Kidney glomerular epithelial cell (primary cell): ENCODE measurements at places on chromosomes 6 and 20.

DNA sequence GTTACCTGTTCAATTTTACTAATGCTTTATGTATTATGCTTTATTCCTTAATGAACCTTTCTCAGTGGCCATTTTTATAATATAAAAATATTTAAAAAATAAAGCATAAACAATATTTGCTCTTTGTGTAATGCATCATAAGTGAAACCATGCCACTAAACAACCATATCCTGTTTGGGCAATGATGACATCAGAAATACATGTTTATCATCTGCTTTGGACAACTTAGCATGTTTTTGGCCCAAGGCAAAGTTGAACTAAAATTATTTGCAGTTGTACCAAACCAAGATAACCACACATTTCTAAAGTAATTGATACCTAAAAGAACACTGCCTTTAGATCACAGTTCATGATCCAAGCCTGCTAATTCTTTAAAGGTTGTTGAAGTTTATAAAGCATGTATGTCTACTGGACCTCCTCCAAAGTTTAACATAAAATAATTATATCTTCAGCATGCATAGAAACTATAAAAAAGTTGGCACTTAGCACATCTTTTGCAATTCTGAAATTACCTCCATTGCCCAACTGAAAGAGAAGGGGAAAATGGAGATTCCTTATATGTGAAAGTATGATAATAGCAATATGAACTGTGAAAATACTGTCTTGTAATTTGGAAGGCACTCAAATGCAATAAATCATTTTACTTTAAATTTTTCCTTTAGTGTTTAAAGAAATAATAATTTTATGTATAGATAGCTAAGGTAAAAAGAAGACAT lies 325.6 kb upstream of the RUNX2 start:
- DNase-seq, result no peak

DNA sequence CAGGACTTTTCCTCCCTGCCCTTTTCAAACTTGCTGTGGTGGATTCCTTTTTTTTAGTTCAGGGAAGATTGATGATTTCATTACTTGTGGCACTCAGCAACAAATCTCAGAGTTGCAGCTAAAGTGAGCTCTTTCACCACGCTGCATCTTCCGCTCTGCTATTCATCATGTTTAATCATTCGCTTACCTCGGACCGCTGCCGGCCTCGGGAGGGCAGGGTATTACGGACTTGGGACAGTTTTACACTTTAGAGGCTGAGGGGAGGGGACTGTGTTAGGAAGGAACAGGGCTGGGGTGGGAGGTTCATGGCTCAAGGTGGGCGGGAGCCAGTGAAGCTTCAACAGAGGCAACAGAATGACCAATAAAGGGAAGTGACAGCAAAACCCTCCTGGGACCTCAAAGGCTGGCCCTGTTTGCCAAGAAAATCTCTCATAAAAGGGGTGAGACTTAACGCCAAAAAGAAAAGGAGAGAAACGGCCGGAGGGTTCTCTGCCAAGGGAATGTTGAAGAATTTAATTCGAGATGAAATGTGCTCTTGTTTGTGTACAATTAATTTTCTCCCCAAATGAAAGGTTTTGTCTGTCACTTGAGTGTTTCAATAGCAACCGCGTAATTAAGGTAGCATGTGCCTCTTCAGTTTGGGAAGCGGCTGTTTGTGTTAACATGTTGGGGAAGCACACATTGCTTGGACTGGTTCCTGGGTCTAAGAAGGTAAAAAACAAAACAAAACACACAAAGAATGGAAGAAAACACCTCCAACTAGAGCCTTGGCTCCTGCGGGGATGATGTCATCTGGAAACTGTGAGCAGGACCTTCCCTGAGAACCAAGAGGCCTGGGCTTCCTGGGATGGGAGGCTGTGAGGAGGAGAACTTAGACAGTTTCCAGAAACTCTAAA lies 72.5 kb upstream of the SULF2 start:
- peak; percentile 74 for DNase-seq

- no peak for DNase-seq
These were observed 74.0 kb upstream of the RALGAPA2 start for GRCh38 chr20:20786428-20786827.

GRCh38 chr6:169156108-169156792 lies 97.4 kb downstream of the THBS2 start:
- no peak for DNase-seq

GRCh38 chr6:1251198-1252155 lies 60.4 kb upstream of the FOXQ1 start:
- DNase-seq, result no peak

GRCh38 chr6:114735025-114735735 lies 392.4 kb upstream of the HS3ST5 start:
- peak; percentile 5 for DNase-seq

GRCh38 chr20:37564388-37565133 lies 36.9 kb upstream of the BLCAP start:
- no peak for DNase-seq

DNA sequence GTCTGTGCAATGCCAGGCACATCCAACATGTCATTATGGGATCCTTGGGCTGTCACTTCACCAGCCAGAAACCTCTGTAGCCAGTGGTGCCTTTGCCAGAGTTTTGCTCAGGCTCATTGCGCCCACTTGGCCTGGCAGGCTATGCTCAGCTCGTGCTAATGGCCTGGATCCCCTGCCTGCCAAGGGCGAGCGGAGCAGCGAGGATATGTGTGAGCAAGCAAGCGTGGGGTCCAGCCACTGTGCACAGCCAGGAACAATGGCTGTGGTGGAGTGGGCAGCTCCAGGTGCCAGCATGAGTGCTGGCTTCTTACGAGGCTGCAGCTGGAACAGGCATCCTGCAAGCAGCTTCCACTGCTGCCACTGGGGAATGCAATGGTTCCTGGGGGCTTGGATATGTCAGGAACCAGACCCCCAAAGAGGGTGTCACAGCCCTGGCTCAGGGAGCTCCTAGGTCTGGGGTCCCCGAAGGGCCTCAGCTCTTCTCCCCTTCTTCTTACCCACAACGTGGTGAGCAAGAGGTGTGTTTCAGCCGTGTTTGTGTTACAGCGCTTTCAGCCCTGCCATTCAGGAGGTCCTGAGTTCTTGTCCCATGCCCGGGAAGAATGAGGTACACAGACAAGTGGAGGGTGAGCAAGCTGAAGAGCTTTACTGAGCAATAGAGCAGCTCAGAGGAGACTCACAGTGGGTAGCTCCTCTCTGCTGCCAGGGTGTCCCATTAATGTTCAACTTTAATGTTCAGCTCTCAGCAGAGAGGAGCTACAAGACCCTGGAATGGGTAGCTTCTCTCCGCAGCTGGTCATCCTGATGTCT lies 22.3 kb upstream of the TOP1 start:
- DNase-seq, result no peak

DNA sequence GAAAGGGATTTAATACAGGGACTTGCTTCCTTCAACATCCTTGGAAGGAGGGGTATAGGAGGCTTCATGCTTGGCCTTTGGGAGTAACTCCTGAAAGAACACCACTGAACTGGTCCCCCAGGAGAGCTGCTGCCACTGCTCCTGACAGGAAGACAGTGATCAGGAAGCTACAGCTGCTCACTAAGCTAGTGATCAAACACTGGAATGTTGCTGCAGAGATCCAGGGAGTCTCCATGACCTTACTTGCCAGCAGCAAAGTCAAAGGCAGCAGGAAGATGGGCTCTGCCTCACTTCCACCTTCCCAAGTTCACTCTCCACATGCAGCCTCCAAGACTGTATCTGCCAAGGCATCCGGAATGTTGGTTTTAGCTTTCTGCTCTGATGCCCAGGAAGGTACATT lies 31.8 kb downstream of the PIM1 start:
- no peak for DNase-seq

DNA sequence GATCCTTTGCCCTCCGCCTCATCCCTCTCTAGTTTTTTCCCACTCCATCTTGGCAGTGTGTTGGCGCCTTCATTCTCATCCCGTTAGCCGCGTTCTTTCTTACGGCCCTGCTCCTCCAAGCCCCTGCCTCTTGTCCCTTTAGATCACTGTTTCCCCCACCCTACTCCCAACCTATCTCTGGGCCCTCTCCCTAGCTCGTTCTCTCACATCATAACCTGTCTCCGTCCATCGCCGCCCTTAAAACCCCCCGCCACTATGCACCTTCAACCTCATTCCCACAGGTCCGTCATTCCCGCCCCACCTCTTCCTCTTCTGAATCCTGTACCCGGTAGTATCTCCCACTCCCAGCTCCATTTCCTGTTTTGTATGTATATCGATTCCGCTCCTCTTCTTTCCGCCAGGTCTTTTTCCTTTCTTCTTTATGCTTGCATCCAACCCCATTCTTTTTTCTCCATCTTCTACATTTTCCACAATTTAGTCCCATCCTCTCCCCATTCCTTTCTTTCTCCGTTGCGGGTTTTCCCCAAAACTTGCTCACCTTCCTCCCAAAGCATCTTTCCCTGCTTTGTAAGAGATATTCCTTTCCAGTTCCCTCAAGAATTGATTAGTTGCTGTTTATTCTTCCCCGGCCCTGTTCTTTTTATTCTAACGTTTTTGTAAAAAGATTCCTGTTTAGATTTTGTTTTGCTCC lies 671 bp downstream of the EFHC1 start:
- DNase-seq, result peak; percentile 66

DNA sequence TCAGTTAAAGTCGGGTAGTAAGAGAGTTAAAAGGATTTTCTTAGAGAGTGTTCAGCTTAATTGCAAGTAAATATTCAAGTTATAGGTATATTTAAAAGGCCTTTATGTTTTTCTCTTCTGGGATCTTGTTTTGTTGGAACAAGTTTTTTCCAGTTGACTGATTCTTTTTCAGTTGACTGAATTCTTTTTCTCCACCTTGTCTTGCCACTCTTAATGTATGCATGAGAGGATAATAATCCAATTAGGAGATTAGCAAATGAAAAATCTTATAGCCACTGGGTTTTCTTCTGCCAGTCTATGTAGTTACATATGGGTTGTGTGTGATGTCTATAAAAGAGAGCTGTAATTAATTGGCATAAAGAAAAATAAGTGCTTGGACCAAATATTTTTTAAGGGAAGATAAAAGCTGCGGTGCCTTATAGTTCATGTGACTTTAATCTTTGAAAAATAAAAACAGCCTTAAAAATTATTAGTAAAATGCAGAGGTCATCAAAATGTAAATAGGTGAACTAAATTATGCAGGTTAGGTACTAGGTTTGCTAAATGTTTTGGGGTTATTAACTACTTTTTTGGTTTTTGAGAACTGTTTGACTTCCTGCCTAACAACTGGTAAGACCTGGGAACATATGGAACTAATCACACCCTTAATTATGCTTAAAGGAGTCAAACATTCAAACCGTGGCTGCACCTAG lies 367.2 kb downstream of the HTR1B start:
- no peak for DNase-seq

GRCh38 chr20:22719167-22719591 lies 134.8 kb upstream of the FOXA2 start:
- DNase-seq, result no peak

- no peak for DNase-seq
These were observed 42.4 kb downstream of the PLAGL1 start for GRCh38 chr6:143965503-143966171.

DNA sequence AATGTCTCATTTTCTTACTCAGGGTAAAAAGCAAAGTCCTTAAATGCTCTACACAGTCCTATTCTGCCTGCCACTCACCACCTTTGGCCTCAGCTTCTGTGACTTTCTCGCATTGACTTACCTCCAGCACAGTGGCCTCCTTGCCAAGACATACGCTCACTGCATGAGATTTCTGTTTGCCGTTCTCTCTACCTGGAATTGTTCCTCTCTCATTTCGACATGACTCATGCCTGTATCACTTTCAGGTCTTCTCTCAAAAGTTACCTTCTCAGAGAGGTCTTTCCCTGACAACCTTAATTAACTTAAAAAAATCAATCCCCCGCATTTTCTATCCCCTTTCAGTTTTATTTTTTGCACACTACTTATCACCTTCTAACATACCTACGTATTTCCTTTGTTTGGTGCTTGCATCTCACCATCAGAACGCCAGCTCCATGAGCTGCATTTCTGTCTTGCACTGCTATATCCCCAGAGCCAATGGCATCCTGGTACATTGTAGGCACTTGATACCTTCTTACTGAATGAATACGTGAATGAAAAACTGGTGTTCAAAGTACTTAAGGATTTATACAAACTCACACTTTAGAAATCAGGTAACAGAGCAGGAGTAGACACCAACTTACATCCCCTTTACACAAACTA lies 24.5 kb downstream of the TENT5A start:
- DNase-seq, result no peak

- no peak for DNase-seq
These were observed 41.0 kb upstream of the MRPS18A start for GRCh38 chr6:43728586-43728985.

GRCh38 chr6:112021691-112022310 lies 32.1 kb upstream of the CCN6 start:
- no peak for DNase-seq

DNA sequence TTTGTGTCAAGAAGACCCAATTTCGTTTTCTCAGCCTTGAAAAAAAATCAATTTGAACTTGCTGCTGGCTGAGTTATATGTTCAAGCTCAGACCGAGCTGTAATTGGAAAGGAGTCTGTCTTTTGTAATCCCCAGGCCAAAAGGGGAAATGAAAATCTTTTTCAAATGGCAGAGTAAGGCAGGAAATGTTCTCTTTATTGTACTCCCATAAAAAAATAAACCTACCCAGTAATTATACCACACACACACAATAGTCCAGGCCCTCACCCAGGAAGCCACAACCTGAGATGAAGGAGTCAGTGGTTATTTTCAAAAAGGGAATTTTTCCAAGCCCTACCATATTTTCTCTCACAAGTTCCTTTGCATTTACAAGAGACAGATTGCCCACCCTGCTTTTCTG lies 45.3 kb downstream of the CLIC5 start:
- DNase-seq, result no peak

- DNase-seq, result no peak
These were observed 6.0 kb upstream of the FOXC1 start for GRCh38 chr6:1603708-1604107.

DNA sequence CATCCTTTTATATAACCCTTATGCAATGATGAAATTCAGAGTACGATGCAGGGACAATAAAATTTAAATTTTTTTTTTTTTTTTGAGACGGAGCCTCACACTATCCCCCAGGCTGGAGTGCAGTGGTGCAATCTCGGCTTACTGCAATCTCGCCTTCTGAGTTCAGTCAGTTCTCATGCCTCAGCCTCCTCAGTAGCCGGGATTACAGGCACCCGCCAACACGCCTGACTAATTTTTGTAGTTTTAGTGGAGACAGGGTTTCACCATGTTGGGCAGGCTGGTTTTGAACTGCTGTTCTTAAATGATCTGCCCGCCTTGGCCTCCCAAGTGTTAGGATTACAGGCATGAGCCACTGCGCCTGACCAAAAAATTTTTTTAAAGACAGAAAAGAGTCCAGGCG lies 15.2 kb downstream of the MTO1 start:
- DNase-seq, result no peak
